ENCODE measurements at places on chromosomes 7 and 10.

GRCh38 chr10:75247797-75248196, 12.0 kb upstream of the COMTD1 start:
- DNase-seq = no peak

- DNase-seq = no peak
Observed at GRCh38 chr7:1890289-1891235, 220.5 kb downstream of the ELFN1 start.

DNA sequence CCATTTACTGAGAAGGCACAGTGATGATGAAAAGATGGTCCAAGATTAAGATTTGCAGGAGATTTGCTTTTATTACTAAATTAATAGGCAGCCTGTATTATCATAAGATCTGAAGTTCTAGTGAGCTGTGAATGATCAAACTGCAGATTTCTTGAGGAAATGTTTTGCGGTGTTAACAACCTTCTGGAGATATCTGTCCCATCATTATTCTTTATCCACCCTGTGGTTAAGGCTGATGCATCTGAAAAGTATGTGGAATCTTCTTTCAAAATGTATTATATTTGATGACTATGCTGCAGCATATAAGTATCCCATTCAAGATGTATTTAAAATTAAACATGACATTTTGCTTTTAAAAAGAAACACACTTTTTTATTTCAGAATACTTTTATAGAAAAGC, 150.3 kb downstream of the POLR1F start:
- no peak for DNase-seq

GRCh38 chr7:153084278-153084677, 324.7 kb downstream of the ACTR3B start:
- DNase-seq = no peak

DNA sequence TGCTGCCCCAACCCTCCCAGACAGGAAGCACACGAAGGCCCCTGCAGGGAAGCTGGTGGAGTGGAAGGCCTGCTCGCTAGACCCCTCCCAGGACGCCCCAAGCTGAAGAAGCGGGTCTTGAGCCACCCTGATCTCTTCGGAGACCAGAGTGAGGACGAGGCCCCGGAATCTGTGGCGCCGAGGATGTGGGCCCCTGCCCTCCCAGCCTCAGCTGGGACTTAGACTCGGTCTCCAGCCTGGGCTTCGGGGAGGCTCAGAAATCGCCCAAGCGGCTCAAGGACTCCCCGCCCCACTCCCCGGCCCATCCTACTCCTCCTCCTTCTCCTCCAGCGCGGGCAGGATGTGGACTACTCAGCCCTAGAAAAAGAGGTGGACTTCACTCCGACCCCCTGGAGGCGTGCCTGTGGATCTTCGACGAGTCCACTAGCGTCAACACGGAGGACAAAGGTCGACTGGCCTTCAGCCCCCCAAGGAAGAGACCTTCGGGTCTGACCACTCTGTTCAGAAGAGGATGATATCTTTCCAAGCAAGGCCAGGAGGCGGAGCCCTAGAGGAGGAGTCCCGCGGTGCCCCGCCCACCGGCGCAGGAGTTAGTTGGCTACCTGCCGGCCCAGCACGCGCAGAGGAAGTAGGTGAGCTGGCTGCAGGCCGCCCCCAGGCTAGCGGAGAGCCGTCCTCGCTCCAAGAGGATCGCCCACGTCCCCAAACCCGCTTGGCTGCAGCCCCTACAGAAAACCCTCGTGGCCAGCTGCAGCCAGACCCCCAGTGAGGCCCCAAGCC, 21.9 kb upstream of the LANCL2 start:
- DNase-seq = no peak

GRCh38 chr10:98511876-98512275, 65.1 kb upstream of the HPS1 start:
- DNase-seq = no peak

- DNase-seq = no peak
Observed at GRCh38 chr10:48498940-48499510, 105.8 kb downstream of the ARHGAP22 start.
